ENCODE measurements at places on chromosomes 1 and 21.

GRCh38 chr1:235304549-235305451 lies 23.2 kb downstream of the ARID4B start:
- no peak for DNase-seq

DNA sequence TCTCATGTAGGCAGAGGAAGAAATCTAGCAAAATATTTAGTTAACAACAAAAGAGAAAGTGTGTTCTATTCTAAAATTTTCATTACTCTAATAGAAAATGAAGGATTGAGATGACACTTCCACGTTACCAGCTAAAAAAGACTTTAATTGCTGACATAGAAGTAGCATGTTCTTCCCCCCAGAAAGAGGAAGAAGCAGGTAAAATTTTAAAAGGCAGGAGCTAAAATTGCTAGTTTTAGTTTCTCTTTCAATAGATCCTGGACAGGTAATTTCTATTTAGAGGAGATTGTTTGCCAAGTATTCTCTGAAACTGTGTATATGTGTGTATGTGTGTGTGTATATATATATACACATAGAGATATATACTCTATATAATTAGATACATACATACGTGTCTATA lies 248.1 kb upstream of the FMN2 start:
- no peak for DNase-seq

DNA sequence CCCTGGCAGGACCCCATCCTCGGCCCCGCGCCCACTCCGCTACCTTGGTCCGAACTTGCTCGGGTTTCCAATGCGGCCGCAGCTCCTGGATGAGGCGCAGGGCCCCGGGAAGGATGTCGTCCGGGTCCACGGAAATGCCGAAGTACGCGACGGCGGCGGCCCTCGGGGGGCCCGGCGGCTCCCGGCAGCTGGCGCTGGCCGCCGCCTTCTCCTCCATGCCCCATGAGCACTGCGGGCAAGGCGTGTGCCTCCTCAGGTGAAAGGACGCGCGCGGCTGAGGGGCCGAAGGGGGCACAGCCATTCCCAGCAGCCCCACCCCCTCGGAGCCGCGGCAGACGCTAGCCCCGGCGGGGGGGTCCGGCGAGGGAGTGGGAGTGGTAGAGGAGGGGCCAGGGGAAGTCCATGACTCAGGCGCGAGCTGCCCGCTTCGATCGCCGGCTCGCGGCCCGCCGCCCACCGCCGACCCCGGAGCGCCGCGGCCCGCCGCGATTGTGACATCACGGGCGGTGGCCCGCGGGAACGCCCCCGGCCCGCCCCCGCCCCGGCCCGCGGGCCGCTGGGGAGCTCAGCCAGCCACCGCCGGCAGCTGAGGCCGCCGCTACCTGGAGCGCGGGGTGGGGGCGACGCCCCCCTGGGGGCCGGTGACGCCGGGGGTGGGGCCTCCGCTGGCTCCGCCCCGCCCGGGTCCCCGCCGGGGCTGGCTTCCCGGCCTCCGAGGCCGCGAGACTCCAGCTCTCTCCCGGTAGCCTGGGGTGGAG lies at the start of gene ETNK2:
Gene ETNK2, minus strand, starts transcription at position 493 of the 758 bp plus-strand sequence. Its CDS starts 192 bp downstream, at position 301.
- DNase-seq = peak; percentile 90

DNA sequence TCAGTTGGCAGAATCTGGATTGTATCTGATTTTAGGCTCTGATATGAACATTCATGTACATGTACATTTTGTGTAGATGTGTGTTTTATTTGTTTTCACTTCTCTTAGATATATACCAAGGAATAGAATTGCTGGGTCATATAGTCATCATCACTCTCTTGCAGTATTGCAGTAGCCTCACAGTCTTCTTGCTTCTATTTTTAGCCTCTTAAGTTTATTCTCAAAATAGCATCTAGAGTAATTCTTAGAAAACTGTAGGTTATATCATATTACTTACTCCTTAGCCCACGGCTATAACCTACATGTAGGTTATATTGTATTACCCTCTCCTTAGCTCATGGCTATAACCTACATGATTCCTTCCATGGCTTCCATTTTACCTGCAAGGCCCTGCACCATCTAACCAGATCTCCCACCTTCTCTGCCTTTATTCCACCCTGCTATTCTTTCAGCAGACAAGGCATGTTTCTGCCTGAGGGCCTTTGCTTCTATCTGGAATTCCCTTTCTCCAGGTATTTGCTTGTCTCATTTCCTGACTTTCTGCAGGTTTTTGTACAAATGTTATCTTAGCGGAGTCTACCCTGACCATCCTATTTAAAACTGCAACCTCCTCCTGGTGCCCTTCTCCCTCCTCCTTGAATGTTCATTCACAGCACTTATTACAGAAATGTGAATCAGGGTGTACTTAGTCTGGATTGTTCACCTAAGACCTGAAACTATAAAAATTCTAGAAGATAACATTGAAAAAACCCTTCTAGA lies 109.0 kb upstream of the ETV3 start:
- DNase-seq = no peak

DNA sequence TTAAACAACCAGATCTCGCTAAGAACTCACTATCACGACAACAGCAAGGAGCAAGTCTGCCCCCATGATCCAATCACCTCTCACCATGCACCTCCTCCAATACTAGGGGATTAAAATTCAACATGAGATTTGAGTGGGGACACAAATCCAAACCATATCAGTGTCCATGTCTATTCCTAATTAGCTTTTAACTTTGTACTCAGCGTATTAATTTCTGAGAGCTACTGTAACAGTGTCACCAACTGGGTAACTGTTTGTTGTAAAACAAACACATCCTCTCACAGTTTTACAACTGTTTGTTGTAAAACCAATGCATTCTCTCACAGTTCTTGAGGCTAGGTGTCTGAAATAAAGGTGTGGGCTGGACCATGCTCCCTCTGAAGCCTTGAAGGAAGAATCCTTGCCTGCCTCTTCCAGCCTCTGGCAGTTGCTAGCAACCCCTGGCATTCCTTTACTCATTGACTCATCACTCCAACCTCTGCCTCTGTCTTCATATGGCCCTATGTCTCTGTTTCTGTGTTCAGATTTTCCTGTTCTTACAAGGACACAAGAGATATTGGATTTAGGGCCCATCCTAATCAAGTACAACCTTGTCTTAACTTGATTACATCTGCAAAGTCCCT lies 121.2 kb downstream of the LTN1 start:
- no peak for DNase-seq

DNA sequence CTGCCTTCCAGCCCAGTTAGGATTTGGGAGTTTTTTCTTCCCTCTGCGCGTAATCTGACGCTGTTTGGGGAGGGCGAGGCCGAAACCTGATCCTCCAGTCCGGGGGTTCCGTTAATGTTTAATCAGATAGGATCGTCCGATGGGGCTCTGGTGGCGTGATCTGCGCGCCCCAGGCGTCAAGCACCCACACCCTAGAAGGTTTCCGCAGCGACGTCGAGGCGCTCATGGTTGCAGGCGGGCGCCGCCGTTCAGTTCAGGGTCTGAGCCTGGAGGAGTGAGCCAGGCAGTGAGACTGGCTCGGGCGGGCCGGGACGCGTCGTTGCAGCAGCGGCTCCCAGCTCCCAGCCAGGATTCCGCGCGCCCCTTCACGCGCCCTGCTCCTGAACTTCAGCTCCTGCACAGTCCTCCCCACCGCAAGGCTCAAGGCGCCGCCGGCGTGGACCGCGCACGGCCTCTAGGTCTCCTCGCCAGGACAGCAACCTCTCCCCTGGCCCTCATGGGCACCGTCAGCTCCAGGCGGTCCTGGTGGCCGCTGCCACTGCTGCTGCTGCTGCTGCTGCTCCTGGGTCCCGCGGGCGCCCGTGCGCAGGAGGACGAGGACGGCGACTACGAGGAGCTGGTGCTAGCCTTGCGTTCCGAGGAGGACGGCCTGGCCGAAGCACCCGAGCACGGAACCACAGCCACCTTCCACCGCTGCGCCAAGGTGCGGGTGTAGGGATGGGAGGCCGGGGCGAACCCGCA lies at the start of gene PCSK9:
Gene PCSK9, plus strand, starts transcription at position 207 of the 741 bp plus-strand sequence. Its CDS starts 290 bp downstream, at position 497.
- DNase-seq = no peak

GRCh38 chr21:36854391-36854790 lies 112.1 kb downstream of the HLCS start:
- DNase-seq = no peak

DNA sequence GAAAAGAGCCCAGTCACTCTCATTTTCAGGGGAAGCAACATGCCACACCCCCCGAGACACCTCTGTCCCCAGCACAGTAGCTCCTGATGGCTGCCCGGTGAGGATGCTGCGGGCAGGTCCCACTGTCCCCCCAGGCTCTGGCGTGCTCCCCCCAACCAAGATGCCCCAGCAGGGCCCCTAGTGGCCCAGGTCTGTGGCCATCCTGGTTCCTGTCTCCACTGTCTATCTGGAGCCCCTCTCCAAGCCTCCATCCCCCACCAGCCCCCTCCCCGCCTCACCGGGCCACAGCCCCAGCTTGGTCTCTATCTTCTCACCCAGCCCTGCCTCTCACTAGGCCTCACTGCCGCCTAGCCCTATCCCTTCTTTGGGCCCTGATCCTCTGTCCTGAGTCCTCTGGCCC lies 61.8 kb downstream of the UBIAD1 start:
- DNase-seq = no peak

DNA sequence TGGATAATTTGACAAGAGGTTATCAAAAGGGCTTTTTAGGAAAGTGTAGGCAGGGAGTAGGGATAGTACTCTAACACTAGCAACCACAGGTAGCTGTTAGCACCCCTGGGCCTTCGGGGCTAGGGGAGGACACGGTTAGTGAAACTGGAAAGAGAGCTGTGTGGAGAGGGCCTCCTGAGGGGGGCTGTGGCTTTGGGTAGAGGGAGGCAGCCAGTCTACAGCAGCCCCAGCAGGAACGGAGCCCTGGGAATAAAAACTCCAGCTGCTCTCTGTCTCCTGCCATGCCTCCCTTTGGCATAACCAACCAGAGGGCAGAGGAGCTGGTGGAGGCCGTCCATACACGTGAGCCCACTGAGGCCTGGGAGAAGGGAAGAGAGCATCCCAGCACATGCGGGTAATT lies 223.2 kb downstream of the FOXD2 start:
- DNase-seq = peak; percentile 67

DNA sequence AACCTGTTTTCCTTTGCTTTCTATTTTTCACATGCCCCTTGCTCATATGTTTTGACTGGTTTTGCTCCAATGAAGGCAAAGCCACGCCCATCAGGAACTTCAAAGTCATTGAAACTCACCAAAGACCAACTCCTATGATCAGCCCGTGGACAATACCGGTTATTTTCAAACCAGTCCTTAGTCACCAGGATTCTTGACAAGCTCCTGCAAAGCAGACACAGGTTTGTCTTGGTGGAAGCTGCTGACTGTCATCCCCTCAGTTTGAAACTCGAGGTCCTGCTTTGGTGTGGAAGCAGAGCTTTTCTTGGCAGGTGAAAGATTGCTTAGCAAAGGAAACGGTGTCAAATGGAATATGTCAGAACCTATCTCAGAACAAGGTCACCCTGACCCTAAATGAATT lies 384.7 kb upstream of the CXADR start:
- no peak for DNase-seq

DNA sequence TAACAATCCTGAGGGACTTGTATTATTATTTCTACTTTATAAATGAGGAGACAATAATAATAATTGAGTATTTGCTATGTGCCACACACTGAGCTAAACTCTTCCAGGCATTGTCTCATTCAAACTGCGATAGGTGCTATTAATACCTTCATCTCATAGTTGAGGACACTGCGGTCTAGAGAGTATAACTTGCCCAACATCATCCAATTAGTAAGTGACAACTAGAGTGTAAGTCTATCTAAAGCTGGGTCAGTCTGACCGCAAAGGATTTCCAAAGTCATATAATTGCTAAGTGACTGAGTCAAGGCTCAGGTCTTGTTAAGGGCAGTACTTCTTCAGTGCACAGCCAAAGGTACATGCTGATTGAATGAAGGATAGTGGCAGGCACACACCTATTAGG lies 9.7 kb downstream of the BCL9 start:
- no peak for DNase-seq

DNA sequence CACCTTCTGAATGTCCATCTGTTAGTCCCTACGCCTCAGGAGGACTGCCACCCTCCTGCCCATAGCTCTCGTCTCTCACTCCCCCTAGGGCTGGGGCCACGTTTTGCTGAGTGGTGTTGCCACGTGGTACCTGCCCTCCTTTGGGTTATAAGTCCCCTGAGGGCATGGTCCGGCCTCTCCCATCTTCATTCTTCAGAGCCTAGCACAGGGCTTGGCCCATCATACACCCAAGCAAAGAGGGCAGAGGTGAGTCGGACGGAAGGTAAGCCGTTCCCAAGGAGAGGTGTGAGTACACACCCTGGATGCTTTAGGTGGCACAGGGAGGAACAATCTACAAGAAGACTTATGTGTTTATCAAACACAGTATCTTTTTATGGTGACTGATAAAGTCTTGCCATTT lies 10.9 kb downstream of the PADI2 start:
- no peak for DNase-seq

DNA sequence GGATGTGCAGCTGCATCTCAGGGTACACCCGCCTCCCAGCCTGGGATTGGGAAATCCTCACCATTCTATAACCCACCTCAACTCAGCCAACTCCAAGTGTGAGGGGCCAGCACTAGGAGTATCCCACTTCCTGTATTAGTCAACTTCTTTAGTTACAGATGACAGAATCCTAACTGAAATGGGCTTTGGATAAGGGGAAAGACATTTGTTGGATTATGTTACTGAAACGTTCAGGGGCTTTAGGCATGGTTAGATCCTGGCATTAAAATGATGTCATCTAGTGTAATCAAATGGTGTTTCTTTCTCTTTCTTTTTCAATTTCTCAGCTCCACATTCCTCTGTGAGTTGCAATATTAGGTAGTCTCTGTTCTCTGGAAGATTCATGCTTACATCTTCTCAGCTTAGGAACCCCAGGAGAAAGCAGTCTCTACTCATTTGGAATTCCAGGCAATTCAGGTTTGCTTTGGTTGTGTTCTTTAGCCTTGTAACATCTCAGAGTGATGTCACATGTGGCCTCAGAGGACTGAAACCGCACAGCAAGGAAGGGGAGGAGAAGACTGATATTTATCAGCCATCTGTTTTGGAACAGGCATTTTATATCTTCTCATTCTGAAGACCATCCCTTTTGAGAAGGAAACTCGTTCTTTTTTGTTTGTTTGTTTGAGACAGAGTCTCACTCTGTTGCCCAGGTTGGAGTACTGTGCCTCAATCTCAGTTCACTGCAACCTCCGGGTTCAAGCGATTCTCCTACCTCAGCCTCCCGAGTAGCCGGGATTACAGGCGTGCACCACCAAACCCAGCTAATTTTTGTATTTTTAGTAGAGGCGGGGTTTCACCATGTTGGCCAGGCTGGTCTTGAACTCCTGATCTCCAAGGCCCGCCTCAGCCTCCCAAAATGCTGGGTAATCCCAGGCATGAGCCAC lies 18.9 kb upstream of the TMEM54 start:
- no peak for DNase-seq

GRCh38 chr1:95002540-95003432 lies 70.0 kb downstream of the ALG14 start:
- no peak for DNase-seq

GRCh38 chr1:90710579-90711536 lies 6.2 kb downstream of the BARHL2 start:
- DNase-seq = no peak

- no peak for DNase-seq
Observed at GRCh38 chr1:80064524-80064923, 1058.0 kb upstream of the ADGRL4 start.

DNA sequence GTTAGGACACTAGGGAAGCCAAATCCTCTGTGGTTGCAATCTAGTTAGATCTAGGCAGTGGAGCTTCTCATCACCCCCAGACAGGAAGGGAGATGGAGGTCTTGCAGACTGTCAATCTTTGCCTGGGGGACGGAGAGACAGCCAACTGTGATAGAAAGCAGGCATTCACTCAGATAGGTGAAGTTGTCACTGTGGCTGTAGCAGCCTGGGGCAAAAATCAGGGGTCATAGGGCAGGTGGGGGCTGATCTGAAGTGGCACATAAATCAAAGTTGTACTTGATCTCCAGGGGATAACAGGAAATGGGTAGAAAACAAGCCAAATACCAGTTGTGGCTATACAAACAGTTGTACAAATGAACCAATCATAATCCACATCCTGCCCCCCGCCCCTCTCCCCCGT lies 620.9 kb upstream of the USP24 start:
- DNase-seq = no peak
